ENCODE measurements at places on chromosomes 3 and 15. TPM values are rescaled to one million over a fixed set of nuclear protein-coding genes. Genes with fewer than 3 reads are reported as not detected.

- no peak for DNase-seq
Measured at GRCh38 chr3:177060492-177060891, 136.8 kb downstream of the TBL1XR1 start.

DNA sequence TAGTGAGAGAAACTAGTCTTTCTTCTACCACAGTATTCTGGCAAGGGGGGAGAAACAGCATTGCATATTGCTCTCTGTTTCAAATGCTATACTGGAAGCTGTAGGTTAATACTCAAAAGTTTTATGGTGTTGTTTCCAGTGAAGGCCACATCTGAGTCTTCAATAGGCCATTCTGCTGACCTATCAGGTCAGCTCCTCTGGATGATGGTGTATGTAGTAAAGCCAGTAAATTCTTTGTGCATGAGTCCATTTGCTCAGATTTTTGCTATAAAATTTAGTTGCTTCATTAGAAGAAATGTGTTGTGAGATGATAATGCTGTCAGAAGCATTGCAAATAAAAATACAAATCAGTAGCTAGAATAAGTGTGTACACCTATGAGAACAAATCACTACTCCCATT is 64.9 kb upstream of the RBMS3 start:
- DNase-seq, result no peak

DNA sequence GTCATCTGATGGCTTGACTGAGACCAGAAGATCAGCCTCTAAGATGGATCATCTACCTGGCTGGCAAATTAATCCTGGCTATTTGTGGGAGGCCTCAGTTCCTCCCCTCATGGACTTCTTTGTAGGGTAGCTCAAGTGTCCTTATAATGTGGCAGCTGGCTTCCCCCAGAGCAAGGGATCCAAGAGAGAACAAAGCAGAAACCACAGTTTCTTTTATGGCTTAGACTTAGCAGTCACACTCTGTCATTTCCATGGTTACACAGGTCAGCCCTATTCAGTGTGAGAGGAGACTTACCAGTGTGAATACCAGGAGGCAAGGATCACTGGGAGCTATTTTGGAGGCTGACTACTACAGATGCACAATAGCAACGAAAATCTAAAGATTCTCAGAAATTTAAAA is 15.3 kb upstream of the ARL14 start:
- DNase-seq, result no peak

The WDR5B gene
- 5.0 TPM for total RNA-seq

GRCh38 chr3:141439589-141439988 is 47.2 kb upstream of the RASA2 start:
- DNase-seq, result no peak

GRCh38 chr3:83765956-83766355 is 1192.8 kb upstream of the CADM2 start:
- DNase-seq, result no peak

The GOLGA8S gene
- total RNA-seq, result 0.32 TPM

The DLL4 gene
- total RNA-seq, result not detected

The SLC2A2 gene
- total RNA-seq, result not detected

GRCh38 chr3:39809181-39809994 is at the start of gene MYRIP:
TSS of gene MYRIP (plus strand) at chr3:39809609. CDS start at chr3:39900817, 91,208 bp downstream.
- DNase-seq, result no peak
